A549 treated with DMSO at 1 μM for 4 hours (cell line): ENCODE measurements at places on chromosomes 11 and 22. TPM values are rescaled to one million over a fixed set of nuclear protein-coding genes. Genes with fewer than 3 reads are reported as not detected.

PRAME gene
- total RNA-seq: 95.6 to 114 TPM (median 105 TPM) in 5 replicates

LRRC74B gene
- 0.05 to 0.06 TPM in 2 of 5 replicates, not detected in the others for total RNA-seq

TRIM77 gene
- not detected in 5 replicates for total RNA-seq

MUC6 gene
- 0.01 TPM in 2 of 5 replicates, not detected in the others for total RNA-seq

BDNF gene
- total RNA-seq: 7.2 to 10.3 TPM (median 9.3 TPM) in 5 replicates

OPCML gene
- total RNA-seq: not detected in 5 replicates

MMP12 gene
- 0.05 to 0.18 TPM (median 0.06 TPM) in 4 of 5 replicates, not detected in the other for total RNA-seq

VPREB3 gene
- 0.51 to 0.87 TPM (median 0.64 TPM) in 5 replicates for total RNA-seq
